ENCODE measurements at places on chromosomes 7 and 10.

- DNase-seq, result no peak
These were observed 134.3 kb upstream of the ZMIZ1 start for GRCh38 chr10:78934532-78934898.

DNA sequence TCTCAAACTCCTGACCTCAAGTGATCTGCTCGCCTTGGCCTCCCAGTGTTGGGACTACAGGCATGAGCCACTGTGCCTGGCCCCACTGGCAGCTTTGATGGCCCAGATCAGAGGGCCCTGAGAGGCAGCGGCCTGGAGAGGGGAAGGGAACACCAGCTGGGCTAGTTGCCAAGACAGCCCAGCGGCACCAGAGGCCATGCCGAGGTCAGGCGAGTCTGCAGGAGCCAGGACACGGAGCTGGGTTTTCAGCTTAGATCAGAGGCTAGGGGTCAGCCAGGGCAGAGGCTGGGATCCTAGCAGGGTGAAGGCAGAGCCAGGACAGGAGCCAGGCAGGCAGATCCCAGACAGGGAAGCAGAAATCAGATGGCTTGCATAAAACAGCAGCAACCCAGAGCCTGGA lies 92.9 kb downstream of the MYL10 start:
- no peak for DNase-seq

GRCh38 chr10:50360077-50360850 lies 108.9 kb upstream of the ASAH2 start:
- no peak for DNase-seq

DNA sequence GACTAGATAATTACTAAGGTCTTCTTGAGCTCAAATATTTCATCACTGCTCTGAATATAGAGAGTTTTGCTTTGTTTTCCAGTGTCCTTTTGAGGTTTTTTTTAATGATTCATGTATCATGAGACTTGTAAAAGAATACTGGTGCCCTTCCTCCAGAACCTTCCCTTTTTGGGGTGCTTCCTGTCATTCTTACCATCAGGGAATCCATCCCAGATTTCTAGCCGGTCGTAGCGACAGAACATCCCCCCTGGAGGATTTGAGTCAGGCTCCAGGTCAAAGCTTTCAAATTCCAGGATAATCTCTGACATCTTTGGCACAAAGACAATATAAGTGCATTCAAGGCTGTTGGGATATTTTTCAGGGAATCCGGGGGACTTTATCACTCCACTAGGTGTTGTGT lies 71.0 kb downstream of the NRP1 start:
- DNase-seq, result no peak

DNA sequence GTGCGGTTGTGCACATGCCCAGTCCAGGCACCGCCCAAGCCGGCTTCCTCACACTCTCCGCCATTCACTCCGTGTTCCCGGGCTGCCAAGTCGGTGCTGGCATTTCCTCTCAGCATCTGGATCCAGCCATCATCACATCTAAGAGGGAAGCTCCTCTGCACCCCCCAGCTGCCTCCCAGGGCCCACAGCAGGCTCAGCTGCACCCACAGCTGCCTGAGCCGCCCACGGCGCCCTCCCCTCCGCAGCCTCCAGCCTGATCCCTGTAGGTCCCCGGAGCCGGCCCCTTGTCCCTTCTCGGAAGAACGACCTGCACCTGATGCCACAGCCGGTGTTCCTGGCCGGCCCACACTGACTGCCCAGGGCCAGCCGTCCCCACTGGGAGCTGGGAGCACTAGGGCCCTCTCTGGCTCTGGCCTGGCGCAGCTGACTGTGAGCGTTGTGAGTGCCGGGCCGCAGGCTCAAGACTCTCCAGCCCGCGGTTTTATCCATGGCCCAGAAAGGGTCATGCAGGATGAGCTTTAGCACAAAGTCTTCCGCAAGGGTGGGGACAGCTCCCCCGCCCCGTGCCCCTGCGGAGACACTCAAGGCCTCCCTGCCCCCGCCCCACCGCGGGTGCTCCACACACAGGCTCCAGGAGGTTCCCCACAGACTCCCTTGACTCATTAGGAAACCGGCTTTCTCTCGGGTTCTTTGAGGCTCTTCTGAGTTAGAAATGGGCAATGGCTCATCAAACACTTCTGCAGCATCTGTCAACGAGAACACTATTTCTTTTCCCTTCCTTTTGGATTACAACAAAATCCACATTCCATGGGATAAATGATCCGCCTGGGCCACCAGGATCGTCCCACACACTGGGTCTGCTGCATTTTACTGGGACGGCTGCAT lies 31.2 kb downstream of the CFAP46 start:
- no peak for DNase-seq
